ENCODE measurements at places on chromosomes 1 and 21.

- no peak for DNase-seq
These were observed 38.2 kb downstream of the SLC9A1 start for GRCh38 chr1:27116697-27117096.

- DNase-seq: no peak
These were observed 43.2 kb upstream of the PBX1 start for GRCh38 chr1:164515711-164516331.

DNA sequence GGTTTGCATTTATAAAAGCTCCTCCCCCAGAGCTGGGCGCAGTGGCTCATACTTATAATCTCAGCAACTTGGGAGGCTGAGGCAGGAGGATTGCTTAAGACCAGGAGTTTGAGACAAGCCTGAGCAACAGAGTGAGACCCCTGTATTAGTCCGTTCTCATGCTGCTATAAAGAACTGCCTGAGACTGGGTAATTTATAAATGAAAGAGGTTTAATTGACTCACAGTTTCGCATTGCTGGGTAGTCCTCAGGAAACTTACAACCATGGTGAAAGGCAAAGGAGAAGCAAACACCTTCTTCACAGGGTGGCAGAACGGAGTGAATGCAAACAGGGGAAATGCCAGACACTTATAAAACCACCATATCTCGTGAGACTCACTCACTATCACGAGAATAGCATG is 52.5 kb downstream of the ZNF684 start:
- DNase-seq: no peak

GRCh38 chr1:223538981-223539380 is 126.5 kb downstream of the CAPN8 start:
- DNase-seq: no peak

GRCh38 chr1:116874733-116875249 is 34.9 kb upstream of the PTGFRN start:
- DNase-seq: no peak

DNA sequence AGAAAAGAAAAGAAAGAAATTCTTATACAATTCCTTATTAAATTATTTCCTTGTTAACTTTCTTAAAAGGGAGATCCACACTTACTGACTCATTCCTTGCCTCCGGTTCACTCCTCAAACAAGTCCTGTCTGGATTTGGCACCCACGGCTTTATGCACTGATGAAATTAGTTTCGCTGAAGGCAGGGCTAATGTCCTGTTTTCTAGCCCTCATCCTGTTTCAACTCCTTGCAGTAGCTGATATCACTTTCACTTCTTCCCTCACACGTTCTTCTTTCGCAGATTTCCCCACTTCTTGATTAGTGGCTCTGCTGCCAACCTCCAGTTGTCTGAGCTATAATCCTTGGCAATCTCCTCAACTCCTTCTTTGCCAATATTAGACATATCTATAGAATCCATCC is 215.2 kb downstream of the URB2 start:
- no peak for DNase-seq

GRCh38 chr1:99662539-99663080 is 16.7 kb downstream of the PALMD start:
- DNase-seq: no peak

GRCh38 chr1:110307239-110307974 is 31.8 kb upstream of the RBM15 start:
- DNase-seq: no peak

- DNase-seq: no peak
These were observed 14.3 kb downstream of the PROX1 start for GRCh38 chr1:214002060-214002459.

DNA sequence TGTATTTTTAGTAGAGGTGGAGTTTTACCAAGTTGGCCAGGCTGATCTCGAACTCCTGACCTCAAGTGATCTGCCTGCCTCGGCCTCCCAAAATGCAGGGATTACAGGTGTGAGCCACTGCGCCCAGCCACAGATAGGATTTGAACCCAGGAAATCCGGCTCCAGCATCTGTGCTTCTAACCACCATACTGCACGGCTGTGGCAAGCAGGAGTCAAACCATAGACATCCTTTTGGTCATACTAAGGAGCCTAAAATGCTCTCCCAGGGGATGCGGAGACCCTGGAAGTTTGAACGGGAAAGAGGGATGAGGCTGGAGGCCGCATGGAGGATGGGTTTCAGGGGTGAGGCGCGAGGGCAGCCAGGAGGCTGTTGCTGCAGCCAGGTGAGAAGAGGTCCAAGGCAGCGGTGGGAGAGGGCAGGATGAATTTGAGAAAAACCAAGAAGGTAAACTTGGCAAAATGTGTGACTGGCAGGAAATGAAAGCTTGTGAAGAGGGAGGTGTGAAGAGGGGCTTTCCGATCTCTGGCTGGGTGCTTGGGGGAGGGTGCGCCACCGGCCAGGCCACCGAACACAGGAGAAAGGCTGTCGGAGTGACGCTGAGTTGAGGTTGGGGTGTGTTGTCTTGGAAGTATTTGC is 24.0 kb upstream of the CDK18 start:
- DNase-seq: no peak

GRCh38 chr1:248782416-248783141 is 27.0 kb upstream of the LYPD8 start:
- no peak for DNase-seq

DNA sequence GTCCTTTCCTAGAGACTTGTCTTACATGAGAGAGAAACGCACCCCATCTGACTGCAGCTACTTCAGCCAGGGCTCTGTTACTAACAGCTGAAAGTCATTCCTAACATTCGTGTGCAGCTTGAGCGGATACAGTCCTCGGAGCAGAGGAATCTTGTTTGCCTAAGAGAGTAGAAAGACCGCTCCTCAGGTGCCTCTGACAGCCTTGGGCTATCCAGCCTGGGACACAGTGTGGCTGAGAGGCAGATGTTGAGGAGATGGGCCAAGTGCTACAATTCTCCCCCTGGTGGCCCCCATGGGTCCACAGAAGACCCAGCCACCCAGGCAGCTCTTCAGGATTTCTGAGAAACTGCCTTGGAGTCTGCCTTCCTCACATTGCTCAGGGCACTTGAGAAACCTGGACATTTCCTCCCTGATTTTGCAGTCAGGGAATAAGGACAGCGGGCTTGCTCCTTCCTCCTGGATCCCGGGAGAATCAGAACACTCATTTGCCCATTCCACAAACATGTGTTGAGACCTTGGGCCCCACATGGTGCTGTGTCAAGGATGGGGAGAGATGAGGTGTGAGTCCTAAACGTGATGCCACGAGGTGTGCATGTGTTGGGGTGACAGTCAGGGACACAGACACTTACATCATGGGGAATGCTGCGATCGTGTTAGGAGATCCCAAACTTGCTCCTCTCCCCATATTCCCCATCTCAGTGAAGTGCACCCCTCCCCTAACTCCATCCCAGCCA is 13.1 kb downstream of the TRIM62 start:
- no peak for DNase-seq

DNA sequence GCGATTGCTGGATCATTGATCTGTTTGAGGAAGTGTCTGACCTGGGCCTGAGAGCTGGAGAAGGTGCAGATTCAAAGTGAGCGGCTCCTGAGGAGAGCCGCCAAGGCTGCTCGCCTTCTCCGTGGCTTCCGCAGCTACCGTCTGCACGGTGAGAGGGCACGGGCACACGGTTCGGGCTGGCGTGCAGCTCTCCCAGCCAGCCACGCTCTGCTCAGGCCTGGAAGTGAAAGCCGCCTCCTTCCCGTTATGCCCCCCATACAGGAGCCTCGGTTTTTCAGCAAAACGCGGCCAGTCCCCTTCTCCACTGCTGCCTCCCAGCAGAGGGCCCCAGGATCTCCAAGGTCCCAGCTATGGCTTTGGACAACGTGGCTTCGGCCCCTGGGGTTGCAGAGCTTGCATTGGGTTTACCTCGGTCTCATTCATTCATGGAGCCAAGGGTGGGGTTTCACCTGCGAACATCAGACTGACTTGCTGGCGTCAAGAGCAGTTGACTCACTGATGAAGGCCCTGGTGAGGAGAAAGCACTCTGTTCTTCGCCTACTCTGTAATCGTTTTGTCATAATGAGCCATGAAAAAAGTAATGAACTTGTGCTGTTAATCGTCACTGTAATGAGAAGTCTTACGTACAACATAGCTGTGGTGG is 24.4 kb upstream of the PDXK start:
- DNase-seq: no peak

DNA sequence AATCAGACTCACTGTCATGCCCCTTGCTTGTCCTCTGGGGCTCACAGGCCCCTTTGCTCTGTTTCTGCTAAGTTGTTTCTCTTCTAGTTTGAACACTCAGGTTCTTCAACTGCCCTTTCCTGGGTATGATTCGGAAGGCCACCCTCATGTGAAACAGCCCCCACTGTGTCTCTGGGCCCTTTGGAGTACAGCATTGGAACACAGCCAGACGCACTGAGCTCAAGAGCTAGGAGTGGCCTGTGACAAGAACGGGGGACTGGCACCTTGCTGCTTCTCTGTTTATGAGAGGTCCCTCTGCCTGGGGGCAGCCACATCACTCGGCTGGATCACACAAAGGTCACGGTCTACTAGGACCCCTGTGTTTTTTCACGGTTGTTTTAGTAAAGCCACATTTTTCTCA is 114.4 kb upstream of the ZC3H12A start:
- no peak for DNase-seq

DNA sequence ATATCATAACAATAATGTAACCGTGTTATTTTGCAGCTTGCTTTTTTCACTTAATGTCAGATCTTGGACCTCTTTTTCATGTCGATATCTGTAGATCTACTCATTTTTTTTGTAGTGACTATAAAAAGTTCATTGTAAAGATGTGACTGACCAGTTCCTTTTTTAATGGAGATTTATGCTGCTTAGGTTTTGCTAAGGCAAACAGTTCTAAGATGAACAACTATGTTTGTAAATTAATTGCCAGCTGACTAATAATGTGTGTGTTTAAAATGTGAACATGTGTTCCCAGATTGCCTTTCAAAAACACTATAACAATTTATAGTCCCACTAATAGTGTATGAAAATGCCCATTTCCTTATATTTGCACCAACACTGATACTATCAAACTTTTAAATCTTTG is 18.1 kb upstream of the EPS8L3 start:
- no peak for DNase-seq

DNA sequence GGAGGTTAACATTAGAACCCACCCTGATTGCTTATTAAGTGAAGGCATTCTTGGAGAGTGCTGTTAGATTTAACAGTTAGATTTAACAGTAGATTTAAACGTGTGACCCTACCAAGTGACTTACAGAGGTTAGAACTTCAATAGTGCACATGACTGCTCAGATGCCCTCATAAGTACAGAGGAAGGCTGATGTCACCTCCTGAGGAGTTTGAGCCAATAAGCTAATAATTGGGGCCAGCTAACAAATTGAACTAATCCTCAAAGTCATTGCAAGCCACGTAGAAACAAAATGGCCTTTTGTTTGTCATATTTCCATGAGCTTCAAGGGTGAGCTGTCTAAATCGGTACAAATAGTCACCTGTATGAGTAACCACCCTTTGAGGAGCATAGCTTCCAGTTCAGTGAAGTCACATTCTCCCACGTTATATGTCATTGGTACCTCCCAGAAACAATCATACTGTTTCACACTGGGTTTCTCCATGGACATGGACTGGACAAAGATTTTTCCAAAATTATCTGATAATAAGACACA is 11.7 kb downstream of the AVPR1B start:
- no peak for DNase-seq

DNA sequence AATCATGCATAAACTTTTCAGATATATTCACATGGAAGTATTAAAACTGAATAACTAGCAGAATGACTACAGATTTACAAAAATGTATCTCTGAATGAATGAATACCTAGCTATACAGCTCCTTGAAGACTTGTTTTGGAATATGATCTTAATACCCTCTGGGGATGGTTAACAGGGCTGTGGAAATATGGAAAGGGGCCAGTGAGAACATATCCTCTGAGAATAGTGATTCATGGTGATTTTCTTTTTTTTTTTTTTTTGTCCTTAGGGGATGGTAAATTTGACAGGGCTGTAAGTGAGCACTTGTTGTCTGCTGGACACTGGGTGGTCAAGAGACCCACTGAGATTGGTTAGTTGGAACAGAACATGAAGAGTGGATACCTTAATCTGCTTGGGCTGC is 80.7 kb upstream of the HP1BP3 start:
- DNase-seq: no peak

GRCh38 chr1:227546059-227546458 is 17.3 kb upstream of the ZNF678 start:
- no peak for DNase-seq

- no peak for DNase-seq
These were observed 50.2 kb downstream of the DENND1B start for GRCh38 chr1:197725044-197725443.

GRCh38 chr1:97911266-97912215 is 9.3 kb downstream of the DPYD start:
- no peak for DNase-seq

DNA sequence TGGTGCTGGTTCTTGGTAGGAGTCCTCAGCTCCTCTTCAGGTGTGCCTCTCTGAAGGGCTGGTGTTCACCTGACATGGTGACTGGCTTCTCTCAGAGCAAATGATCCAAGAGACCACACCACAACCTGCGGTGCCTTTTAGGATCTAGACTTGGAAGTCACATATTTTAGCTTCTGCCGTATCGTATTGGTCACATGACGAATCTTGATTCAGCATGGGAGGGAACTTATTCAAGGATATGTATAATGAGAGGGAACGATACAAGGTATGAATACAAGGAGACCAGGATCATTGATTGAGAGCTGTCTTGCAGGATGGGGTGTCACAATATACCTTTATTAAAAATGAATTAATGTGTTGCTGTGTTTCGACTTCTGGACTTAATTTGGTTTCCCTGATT is 58.0 kb downstream of the RAP1A start:
- no peak for DNase-seq

DNA sequence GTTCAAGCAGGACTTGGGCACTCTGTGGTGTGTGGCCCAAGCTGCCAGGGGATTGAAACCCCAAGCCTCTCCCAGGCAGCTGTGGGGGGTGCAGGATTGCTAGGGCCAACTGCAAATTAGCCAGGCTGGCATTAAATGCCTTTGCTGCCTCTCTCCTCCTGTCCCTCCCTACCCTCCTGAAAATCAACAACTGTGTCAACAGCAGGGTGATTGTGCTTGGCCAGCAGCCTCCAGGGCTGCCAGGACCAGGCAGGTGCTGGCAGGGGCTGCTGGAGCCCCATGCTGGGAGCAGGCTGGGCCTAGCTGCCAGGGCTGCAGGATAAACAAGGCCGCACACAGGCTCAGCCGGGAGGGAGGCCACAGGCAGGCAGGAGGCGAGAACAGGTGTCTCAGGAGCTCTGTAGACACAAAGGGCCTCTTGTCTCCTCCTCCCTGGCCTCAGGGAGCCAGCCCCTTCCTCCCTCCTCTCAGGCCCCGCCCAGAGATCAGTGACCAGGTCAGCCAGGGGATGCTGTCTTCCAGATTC is 11.4 kb downstream of the SOX13 start:
- DNase-seq: peak; percentile 49

- DNase-seq: no peak
These were observed 272.7 kb downstream of the NTNG1 start for GRCh38 chr1:107413546-107413945.

GRCh38 chr1:106080608-106081325 is 975.7 kb upstream of the PRMT6 start:
- no peak for DNase-seq

- peak; percentile 47 for DNase-seq
These were observed 42.5 kb downstream of the TP53BP2 start for GRCh38 chr1:223803211-223803610.

Data from putamen (tissue), 1 donor.